Stimulated activated naive CD8-positive, alpha-beta T cell treated with anti-CD3 and anti-CD28 coated beads, Interleukin-15, Interleukin-2, amounts not matched to agents 100 U/mL and 50 U/mL, for 24 hours (primary cell): ENCODE measurements at places on chromosomes 1 and 21.

DNA sequence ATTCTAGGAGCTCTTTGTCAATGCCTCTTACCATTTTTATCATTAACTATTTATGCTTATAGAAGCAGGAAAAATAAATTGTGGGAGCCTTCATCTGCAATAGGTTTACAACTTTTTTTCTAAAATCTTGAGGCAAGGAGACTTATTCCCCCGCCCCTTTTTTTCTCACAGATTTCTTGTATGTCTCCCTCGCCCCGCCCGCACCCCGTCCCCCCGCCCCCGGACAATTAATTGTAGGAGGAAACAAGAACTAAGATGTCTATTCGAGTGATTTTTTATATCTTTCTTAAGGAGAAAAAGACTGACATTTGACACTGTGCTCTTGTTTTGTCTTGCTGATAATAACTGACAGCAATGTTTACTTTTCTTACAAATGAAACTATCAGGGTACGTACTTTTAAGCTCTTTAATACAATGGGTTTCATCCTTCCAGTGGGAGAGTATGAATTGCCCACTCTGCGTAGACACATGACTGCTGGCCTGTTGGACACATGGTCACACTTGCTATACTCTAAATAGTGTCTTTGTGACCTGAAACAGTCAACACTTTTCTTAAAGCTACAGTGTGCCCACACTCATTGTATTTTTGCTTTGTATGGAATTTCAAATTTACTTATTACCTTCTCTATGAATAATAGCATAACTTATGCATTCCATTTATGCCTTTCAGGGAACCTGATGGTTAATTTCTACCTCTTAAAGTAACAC, 1.5 kb upstream of the IVNS1ABP start:
- DNase-seq = no peak

DNA sequence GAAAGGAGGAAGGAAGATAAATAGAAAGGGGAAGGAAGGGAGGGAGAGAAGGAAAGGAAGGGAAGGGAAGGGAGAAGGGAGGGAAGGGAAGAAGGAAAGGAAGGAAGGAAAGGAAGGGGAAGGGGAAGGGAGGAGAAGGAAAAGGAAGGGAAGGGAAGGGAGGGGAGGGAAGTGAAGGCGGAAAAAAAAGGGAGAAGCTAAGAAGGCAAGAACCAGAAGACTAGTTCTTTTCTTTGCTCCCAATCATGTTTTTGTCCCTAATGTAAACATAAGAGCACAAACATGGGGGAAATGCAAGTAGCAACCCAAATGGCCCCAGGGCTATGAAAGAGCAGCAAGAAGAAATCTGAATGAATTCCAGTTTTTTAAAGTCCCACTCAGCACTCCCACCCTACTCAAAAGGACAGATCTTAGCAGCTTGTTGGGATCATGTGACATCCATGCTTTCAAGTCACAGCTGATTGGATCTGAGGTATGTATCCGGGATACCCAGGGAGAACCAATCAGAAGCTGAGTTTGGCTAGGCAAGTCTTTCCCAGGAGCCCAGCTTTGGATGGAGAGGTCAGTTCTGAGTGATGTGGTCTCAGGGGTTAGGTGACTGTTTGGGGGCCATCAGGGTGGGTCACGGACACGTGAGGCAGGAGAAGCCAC, 24.2 kb upstream of the FHAD1 start:
- no peak for DNase-seq

- no peak for DNase-seq
Observed at GRCh38 chr1:230823931-230824381, 44.4 kb downstream of the C1orf198 start.

DNA sequence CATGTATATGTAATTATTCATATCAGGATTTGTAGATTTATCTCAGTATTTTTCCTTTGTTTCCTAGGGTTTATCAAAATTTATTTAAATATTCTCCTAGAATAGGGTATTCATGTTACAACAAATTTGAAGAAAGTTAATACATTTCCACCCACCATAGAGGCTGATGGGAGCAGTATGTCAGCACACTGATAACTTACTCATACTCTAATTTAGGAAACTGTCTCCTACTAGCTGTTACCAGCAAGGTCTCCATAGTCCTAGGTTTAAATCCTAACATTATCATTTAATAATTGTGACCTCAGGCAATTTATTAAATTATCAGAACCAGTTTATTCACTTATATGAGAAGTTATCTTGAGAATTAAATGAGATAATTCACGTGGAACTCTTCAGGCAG, 127.0 kb downstream of the USP25 start:
- DNase-seq = no peak

- DNase-seq = peak; percentile 96
Observed at GRCh38 chr1:149927563-149928400, at the start of gene SF3B4. Gene SF3B4, minus strand, starts transcription at chr1:149927803. Its CDS starts 44 bp downstream, at chr1:149927759.

- DNase-seq = no peak
Observed at GRCh38 chr21:36550761-36551160, 70.8 kb upstream of the CLDN14 start.

DNA sequence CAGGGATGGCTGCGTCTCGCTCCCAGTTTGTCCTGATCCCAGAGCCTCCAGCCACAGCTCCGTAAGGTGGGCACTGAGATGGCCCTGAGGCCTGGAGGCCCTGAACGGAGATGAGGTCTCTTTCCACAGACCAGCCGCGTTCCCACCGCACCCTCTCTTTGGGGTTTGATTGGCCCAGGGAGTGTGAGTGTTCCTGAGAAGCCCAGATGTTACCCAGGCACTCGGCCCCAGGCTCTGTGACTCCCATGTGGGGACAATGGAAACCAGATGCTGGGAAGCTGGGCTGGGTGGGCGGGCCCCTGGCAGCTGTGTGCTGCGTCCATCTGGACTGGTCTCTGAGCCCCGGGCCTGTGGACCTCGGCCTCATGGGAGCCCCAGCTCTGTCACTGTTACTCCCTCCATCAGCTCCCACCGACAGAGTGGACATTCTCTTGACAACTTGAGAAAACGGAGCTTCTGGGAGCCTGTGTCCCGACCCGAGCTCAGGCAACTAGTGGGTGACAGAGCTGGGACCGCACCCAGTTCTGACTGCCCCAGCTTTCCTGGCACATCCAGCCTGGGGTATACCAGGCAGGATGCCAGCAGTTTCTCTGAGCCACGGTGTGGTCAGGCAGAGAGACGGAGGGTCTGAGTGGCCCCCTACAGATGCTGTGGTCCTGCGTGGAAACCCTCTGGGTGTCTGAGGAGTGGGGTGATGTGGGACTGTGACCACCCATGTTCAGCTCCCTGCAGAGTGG, 9.8 kb upstream of the COL6A1 start:
- DNase-seq = no peak

- DNase-seq = no peak
Observed at GRCh38 chr1:42370876-42371549, 9.6 kb upstream of the RIMKLA start.

DNA sequence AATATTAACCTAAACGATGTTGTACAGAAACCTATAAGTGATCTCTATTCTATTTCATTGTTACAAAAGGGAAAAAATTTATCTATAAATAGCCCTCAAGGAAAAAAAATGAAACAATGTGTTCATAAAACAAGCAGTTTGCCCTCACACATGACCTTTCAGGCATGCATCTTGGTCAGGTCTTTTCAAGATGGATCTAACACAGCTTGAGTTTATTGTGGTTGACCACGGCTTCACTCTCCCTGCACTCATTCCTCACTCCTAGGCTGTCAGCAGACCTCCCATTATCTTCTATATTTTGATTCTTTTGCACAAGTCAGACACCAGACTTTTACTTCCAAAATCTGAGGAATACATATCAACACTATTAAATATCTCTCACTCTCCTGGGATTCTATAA, 544.3 kb downstream of the KCNT2 start:
- DNase-seq = no peak

DNA sequence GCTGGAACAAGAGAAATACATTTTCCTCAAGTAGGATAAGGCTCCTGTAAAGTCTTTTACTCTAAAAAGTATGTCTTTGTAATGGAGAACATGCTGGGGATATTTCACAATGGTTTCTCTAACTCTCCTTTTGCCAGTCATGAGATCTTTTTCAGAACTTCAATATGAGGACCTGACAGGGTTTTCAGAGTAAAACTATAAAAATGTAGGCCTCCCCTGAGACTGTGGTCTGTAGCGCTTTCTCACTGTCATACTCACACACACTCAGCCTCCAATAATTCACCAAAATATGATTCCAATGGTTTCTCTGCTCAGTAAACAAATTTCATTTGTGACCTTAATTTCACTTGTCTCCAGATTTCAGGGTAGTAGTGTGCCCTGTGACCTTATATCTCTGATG, 440.1 kb upstream of the PTBP2 start:
- DNase-seq = no peak

- no peak for DNase-seq
Observed at GRCh38 chr1:97834899-97835298, 85.9 kb downstream of the DPYD start.

DNA sequence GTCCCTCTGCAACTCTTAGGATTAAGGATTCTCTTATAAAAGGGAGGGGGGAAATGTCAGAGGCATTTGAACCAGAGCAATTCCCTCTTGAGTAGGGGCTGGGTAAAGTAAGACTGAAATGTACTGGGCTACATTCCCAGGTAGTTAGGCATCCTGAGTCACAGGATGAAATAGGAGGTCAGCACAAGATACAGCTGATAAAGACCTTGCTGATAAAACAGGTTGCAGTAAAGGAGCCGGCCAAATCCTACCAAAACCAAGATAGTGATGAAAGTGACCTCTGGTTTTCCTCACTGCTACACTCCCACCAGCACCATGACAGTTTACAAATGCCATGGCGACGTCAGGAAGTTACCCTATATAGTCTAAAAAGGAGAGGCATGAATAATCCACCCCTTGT, 14.3 kb upstream of the COX20 start:
- DNase-seq = no peak

- DNase-seq = no peak
Observed at GRCh38 chr21:37341254-37341960, 25.2 kb upstream of the DYRK1A start.

DNA sequence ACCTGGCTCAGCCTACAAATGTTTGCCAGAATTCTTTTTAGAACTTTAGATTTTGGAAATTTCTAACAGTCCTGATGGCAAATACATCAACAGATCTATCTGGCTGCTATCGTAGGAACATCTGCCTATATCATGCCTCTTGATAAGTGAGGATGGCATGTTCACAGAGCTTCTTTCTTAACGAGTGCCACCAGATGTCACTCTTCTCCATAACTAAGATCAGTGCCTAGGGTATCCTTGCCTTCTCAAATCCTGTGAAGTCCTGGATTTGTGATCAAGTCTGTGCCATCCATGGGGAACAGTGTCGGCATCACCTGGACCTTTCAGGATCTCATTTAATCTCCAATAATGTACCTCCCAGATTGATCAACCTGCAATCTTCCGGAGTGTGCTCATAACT, 36.5 kb upstream of the CD5L start:
- DNase-seq = no peak

DNA sequence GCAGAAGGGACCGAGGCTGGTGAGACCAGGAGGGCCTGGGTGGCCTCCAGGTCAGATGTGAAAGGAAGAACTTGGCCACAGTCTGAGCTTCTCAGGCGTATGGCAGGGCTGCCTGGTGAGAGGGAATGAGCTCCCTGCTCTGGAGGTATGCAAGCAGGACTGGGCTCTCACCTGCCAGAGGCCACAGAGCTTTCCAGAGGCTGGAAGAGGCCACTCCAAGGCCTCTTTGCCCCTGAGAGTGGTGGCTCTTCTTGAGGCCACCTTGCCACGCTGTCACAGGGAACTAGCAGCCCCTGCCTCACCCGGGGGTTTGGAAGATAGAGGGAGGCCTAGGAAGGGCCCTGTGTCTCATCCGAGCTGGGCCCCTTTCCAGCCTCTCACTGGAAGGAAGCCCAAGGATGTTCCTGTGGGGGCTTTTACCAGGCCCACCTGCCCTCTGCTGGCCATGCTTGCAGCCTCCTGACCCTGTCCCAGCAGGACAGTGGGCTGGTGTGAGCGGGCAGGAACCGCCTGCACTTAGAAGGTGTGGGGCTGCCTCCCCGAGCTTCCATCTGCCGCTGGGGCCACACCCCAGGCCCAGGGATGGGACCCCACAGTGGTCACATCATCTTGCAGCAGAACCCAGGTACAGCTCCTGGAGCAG, 10.0 kb downstream of the PCSK9 start:
- no peak for DNase-seq

DNA sequence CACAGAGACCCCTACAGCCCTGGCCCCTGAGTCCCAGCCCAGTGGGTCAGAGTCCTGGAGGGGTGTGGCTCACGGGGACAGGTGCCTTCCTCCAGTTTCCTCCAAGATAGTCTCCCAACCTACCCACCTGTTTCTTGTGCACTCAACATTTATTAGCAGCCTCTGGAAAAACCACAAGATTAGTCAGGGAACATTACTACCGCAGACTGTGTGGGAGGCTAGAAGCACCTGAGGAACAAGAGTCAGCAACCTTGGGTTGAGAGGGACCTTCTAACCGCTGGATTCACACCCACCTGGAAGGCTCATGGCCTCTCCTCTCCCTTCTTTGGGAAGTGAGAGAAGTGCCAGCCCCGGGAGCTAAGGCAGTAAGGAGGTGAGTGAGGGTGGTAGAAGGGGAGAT, 22.5 kb upstream of the IKBKE start:
- no peak for DNase-seq

DNA sequence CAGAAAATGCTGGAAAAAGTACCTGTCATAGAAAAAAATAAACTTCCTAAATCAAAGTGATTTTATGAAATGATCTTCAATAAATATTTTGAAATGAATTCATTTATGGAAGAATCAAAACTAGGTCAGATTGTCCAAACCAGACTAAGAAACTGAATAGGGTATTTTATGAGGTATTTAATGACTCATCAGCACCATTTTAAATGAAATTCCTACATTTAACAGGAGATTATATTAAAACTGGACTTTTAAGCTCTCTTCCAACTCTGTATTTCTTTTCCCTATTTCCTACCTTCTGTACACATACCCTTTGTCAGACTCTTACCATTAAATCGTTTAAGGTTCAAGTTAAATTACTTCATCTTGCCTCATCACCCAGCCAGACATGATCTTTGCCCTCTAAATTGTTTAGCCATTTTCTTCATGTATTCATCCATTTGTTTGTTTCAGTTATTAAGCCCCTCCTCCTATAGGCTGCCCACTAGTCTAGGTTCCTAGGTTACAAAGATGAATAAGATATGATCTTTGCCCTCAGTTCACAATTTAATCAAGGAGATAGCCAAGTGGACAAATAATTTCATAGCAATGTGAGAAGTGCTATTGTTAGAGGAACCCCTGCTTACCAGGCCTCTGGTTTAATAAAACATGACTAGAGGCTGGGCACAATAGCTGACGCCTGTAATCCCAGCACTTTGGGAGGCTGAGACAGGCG, 25.0 kb downstream of the TATDN3 start:
- DNase-seq = no peak

- DNase-seq = no peak
Observed at GRCh38 chr1:183850852-183851251, 45.9 kb downstream of the RGL1 start.

DNA sequence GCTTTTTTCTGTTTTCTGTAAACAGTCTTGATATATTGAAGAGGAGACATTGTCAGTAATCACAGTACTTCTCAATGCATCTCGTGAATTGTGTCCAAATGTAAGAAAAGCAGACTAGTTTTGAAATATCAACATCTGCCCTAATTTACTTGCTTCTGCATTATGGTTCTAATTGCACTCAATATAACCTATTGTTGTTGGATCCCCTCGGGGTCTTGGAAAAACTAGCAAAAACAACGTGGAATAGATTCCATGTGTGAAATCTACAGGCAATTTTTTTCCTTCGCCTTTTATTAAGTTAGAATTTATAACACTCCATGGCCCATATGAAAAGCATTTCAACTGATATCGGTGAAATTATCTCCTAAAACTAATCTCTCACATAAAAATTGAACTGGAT, 236.5 kb downstream of the TTLL7 start:
- no peak for DNase-seq

- DNase-seq = no peak
Observed at GRCh38 chr1:47190509-47190855, 646 bp upstream of the PDZK1IP1 start.

- no peak for DNase-seq
Observed at GRCh38 chr1:11434501-11434900, 44.5 kb upstream of the DISP3 start.
